ENCODE measurements at places on chromosomes 3 and 15. TPM values are rescaled to one million over a fixed set of nuclear protein-coding genes. Genes with fewer than 3 reads are reported as not detected.

DNA sequence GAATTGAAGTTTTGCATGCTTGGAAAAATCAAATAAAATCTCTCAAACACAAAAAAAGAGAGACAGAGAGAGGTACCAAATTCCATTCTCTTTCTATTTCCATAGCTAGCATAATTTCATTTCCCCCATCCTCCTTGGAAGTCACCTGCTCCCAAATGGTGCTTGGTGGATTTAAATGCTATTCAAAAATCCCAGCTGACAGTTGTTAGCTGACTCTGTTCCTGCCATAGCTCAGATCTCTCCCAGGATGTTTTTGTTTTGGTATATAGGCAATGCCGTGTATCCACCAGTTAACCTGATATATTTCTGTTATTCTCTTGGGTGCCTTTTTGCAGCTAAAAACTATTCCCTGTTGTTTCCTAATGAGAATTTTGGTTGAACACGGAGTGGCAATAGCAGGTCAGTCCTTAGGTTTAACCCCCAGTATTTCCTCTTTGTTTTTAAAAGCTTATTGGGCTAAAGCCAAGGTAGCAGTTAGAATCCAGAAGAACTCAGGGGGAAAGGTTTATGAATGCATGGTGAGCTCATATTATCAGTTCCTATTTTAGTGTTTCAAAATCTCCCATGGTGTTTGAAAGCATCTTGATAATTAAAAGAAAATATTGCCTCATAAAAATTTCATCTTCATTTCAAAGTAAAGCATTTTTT is 240.0 kb upstream of the GBE1 start:
- no peaks in the 10 kb centered on the region for H3K4me1 ChIP-seq
- no peaks in the 10 kb centered on the region for H3K27me3 ChIP-seq
- no peaks in the 10 kb centered on the region for H3K36me3 ChIP-seq
- H3K4me3 ChIP-seq = no peak overlapping the region
- no peak overlapping the region for H3K27ac ChIP-seq

- H3K27me3 ChIP-seq = no peaks in the 10 kb centered on the region
- no peaks in the 10 kb centered on the region for H3K4me1 ChIP-seq
- no peak for DNase-seq
- H3K27ac ChIP-seq = no peak overlapping the region
- no peaks in the 10 kb centered on the region for H3K36me3 ChIP-seq
Observed at GRCh38 chr3:14540821-14541385, 761 bp upstream of the GRIP2 start.

DNA sequence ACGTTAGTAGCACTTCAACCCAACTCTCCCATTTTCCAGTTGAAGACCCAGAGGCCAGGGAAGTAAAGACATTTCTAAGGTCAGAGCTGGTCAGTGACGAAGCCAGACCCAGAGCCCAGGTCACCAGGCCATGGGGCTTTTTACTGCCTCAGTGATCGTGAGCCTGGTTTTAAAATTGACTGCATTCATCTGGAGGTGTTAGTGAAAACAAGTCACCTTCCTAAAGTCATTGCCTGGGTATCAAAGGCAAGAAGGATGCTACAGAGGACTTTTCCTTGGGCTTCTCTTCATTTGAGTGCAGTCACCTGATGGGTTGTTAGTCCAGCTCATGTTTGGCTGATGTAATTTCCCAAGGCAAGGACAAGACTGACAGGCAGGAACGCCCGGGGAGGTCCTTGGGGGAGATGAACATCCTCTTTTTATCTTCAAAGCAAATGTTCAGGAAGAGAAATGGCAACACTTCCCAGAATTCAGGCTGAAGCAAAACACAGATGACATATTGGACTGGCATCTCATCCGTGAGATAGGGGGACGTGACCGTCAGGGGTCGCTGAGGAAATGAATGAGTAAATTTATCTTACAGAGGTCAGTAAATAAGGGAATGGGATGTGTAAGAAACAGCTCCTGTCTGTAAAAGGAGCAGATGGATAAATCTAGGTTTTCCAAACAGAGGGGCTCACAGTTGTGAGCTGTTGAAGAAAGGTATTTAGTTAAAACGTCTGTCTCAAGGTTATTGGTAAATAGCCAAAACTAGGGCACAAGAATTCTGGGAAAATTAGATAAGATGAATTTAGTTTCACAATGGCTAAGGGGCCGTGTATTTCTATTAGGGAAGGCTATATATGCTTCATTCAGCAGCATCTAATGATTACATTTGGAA is 201.2 kb downstream of the OPA1 start:
- no peak overlapping the region for H3K27ac ChIP-seq
- no peak for DNase-seq
- no peaks in the 10 kb centered on the region for H3K36me3 ChIP-seq

DNA sequence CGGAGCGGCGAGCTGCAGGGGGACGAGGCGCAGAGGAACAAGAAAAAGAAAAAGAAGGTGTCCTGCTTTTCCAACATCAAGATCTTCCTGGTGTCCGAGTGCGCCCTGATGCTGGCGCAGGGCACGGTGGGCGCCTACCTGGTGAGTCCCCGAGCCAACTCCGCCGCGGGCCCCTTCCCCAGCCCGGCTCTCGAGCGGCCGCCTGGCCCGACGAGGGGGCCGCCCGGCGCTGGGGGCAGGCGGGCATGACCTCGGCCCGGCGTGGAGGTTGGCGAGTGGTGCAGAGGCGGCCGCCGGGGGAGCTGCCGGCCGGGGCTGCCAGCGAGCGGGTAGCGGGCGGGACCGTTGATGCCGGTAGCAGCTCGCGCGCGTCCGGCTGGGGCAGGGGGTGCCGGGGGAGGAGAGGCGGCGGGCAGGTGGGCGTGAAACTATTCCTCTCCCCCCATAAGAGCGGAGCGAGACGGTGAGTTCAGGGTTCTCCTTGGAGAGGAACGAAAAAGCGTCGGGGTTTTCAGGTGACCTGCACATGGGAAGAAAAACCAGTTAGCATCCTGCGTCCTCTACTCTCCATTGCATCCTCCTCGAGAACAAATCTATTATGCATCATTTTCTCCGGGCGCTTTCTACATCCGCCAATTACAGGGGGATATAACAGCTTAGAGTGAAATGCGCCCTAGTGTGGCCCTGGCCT is 585 bp downstream of the SLCO3A1 start:
- DNase-seq = peak; percentile 86
- peak overlapping the region; percentile 77 for H3K27ac ChIP-seq
- H3K27me3 ChIP-seq = peaks cover 6% of the 10 kb centered on the region
- peaks cover 7% of the 10 kb centered on the region for H3K36me3 ChIP-seq
- H3K4me3 ChIP-seq = peak overlapping the region; percentile 87

Gene NR1I2
- total RNA-seq = 0.17 TPM
